ENCODE measurements at places on chromosomes 16 and 17. TPM values are rescaled to one million over a fixed set of nuclear protein-coding genes. Genes with fewer than 3 reads are reported as not detected.
A peak's percentile ranks its signal among the peaks of the same experiment; 100 is the strongest.

KRTAP4-3 gene
- total RNA-seq = 2.0 TPM

DNA sequence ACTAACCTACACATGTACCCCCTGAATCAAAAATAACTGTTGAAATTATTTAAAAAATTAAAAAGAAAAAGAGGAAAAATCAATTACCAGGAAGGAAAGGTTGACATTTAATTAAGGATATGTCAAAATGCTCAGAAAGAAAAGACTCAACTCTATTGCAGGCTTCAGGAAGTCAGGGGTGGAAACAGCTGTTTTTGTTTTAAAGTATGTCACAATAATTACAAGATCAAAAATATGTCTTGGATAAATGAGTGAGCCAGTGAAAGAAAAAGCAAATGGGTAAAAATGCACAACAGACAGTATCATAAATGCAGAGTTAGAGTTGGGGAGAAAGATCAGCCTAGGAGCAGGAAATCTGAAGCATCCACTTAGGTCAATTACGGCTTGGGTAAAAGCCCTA is 146.0 kb downstream of the CDH11 start:
- DNase-seq = peak; percentile 15

DNA sequence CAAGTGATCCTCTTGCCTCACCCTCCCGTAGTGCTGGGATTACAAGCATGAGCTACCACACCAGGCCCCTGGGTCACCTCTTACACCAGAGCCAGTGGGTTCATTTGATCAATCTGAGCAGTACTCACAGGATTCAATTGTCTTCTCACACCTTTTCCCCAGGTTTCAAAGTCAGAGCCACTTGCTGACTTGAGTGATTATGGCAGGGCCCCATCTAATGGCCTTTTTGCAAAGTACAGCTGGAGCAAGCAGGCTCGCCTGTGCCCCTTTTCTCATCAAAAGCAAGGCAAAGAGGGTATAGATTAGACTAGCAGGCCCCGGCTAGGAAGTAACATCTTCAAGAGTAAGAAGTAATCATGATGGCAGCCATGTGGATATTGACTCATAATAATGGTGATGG is 114.8 kb upstream of the NOL11 start:
- DNase-seq = no peak

DNA sequence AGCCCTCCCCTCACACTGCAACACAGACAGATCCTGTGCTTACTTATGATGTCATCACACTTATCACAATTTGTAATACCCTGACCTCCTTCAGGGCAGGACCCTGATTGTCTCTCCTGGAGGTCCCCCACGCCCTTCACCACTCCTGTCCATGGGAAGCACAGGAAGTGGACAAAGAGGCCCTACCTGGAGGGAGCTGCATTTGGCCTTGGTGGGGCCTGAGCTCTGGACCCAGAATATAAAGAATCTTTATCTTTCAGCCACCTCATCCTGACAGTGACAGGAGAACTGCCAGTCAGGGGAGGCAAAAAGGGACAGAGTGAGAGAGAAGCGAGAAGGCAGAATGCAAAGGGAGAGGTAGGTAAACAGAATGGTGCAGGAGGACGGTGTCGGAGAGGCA is 303.4 kb upstream of the N4BP1 start:
- no peak for DNase-seq

TM4SF5 gene
- not detected for total RNA-seq

GRCh38 chr17:39738568-39738901 is 797 bp downstream of the GRB7 start:
- no peak for DNase-seq

DNA sequence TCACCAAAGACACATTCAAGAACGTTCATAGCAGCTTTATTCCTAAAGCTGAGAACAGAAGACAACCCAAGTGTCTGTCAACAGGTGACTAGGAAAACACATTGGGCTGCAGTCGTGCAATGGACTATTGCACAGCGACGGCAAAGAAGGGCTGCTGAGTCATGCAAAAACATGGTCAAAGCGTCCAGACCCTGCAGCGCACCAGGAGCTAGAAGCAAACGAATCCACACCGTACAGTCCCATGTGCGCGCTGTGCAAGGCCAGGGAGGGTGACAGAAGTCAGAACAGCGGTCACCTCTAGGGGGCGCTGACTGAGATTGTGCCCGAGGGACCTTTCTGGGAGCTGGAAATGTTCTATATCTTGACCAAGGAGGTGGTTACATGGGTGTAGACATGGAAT is 266.4 kb downstream of the MAF start:
- DNase-seq = no peak

DNA sequence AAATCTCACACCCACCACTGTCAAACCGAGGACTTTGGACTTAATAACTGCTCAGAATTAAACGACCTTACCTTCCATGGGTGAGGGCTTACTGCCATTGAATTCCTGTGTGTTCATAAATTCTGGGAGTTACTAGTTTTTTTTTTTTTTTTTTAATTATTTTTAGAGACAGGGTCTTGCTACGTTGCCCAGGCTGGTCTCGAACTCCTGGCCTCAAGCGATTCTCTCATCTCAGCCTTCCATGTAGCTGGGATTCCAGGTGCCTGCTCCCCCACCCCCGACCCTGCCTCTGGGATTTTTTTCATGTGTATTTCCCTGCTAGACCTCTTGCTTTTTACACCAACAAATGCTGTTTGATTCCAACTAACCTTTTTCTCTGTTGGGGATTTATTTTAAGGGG is 14.9 kb upstream of the CD300A start:
- no peak for DNase-seq

GRCh38 chr16:16004314-16004749 is 54.9 kb downstream of the ABCC1 start:
- no peak for DNase-seq

DNA sequence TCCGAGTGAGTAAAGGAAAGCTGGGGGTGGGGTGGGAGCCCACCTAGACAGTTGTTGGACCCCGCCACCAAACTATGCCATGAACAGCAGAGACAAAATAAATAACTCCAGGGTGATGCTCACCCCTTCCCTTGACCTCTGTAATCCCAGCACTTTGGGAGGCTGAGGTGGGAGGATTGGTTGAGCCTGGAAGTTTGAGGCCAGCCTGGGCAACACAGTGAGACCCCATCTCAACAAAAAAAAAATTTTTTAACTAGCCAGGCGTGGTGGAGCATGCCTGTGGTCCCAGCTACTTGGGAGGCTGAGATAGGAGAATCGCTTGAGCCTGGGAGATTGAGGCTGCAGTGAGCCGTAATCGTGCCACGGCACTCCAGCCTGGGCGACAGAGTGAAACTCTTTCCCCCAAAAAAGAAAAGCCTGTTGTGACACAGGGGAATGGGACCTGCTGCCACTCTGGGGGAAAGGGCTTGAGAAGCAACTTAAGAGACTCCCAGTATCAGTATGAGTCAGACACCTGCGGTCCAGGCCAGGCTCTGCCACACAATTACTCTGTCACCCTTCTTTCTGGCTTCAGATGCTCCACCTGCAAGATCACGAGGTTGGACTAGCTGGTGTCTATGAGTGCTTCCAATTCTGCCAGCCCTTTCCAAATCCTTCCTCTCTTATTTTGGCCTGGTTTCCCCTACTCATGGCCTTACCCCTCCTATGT is 5.0 kb downstream of the SGCA start:
- no peak for DNase-seq

DNA sequence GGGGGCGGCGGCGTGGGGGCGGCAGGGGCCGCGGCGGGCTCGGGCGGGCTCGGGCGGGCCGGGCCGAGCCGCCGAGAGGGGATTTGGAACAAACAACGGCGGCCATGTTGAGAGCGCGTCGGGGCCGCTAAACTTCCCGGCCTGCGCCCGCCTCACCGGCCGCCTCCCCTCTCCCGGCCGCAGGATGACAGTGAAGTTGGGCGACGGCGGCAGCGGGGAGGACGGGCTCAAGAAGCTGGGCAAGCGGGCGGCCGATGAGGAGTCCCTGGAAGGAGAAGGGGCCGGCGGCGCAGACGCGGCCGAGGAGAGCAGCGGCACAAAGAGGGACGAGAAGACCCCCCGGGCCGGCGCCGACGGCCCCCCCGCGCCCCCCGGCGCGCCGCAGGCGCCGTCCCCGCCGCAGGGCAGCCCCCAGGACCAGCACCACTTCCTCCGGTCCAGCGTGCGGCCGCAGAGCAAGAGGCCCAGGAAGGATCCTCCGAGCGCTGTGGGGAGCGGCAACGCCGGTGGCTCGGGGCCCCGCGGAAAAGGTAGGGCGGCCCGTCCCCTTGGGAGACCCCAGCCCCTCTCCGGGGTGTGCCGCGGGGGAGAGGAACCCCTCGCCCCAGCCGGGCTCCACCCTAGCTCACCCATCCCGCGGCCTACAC is 2.4 kb downstream of the CRAMP1 start:
- DNase-seq = no peak

DNA sequence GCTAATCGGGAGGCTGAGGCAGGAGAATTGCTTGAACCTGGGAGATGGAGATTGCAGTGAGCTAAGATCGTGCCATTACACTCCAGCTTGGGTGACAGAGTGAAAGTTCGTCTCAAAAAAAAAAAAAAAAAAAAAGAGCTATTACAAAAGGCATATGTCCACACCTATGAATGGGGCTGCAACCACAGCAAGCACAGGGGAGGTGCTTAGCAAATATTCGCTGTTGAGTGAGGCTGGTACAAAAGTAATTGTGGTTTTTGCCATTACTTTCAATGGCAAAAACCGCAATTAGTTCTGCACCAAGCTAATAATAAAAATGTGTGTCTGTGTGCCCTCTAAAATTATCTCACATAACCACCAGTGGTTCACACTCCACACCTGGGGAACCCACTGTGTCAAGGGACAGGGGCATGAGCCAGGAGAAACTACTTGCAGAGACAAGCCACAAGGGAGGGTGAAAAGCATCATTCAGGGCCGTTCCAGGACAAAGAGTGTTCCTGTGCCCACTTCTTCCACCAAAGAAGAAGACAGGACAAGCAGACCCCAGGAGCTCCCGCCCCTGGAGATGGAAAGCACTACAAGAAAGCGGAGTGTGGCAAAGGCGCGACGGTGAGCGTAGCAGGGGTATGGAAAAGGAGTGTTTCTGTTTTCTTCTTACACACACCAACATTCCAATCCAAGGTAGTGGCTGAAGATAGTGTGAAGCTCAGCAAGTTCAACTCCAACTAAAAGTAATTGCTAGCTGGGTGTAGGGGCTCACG is 84.4 kb upstream of the CNEP1R1 start:
- no peak for DNase-seq

RGS9 gene
- total RNA-seq = 4.6 TPM

CCL14 gene
- total RNA-seq = 3.1 TPM

GJD3 gene
- total RNA-seq = not detected

SHBG gene
- 0.49 TPM for total RNA-seq

SCNN1B gene
- 3.7 TPM for total RNA-seq

TBC1D3C gene
- not detected for total RNA-seq

- DNase-seq = no peak
Measured at GRCh38 chr17:81631482-81631881, 5.4 kb downstream of the NPLOC4 start.

DNA sequence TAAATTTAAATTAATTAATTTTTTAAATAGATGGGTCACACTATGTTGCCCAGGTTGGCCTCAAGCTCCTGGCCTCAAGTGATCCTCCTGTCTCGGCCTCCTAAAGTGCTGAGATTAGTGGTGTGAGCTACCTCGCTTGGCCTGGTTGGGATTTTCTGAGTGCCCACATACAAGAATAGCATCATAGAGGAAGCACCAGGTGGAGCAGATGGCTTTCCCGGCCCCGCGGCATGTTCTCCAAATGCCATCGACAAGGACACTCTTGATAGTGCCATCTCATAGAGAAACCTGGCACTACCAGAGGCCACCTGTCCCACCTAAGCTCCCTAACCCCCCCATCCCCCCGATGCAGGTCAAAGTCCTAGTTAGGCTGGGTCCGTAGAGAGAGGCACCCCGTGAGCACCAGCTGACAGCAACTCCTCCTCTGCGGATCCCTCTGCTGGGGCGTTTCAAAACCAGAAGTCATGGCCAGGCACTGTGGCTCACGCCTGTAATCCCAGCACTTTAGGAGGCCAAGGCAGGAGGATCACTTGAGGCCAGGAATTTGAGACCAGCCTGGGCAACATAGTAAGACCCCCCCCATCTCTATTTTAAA is 65.9 kb downstream of the DNAH3 start:
- DNase-seq = no peak

DNA sequence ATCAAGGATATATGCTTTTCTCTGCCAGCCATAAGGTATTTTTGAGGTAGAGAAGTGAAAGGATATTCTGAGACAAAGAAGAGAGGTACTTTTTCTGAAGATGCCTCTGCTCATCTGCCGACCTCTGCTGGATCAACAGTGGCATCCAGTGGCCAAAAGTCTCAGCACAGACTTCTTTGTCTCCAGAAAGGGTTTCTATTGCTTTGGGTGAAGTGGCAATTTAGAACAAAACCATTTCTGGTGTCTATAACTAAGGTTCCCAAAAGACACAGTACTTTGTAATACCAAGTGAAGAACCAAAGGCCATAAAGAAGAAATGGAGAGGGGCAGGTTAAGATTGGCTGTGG is 155.2 kb upstream of the C17orf78 start:
- no peak for DNase-seq

KRTAP9-4 gene
- 6.5 TPM for total RNA-seq

CCNF gene
- total RNA-seq = 7.8 TPM

DNA sequence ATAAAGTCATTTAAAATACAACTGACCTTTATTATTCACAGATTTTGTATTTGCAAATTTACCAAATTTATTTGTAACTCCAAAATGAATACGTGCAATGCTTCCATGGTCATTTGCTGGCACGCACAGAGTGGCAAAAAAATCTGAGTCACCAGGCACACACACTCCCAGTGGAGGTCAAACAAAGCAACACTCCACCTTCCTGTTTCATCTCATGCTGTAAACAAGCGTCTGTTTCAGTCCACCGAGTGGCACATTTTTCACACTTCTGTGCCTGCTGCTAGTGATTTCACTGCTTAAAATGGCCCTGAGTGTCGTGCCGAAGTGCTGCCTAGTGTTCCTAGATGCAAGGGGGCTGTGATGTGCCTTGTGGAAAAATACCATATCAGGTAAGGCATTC is 17.8 kb upstream of the ITGAE start:
- DNase-seq = no peak

- DNase-seq = no peak
Measured at GRCh38 chr16:81933361-81933760, 77.9 kb downstream of the SDR42E1 start.

KRT13 gene
- total RNA-seq = 2.9 TPM

DNA sequence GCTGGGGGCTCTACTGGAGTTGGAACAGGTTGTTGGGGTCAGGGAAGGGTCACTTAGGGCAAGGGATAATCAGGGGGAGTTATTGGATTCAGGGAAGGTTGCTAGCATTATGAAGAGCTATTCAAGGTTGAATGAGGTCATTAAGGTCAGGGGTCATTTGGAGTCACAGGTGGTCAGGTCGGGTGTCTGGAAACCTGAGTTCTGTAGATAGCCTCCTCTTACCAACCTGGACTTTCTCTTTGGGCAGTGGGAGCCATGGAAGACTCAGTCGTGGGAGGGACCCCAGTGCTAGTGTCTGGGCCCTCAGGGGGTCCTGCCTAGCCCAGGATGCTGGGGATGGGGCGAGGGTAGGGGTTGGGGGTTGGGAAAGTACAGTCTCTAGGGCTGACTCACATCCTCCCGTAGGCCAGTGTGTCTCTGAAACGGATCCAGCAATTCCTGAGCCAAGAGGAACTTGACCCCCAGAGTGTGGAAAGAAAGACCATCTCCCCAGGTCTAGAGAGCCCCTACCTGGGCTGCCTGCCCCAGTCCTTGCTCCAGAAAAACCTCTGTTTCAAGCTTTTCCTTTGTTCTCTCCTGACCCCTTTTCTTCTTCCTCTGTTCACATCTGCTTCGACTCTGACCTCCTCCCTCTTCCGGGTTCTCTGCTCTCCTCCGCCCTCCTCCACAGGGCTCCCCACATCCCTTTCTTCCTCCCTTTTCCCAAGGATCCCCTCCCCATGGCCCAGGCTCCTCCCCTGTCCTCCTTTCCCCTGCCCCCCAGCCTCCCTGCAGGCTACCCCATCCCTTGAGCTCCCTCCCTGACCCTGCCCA is 33.5 kb downstream of the ABCC3 start:
- no peak for DNase-seq

GRCh38 chr17:76369804-76370203 is 14.6 kb upstream of the SPHK1 start:
- no peak for DNase-seq

CACNG3 gene
- total RNA-seq = not detected
